NCI-H2227 treated with DMSO at 0.1 percent for 48 hours (cell line): ENCODE measurements at places on chromosomes 2 and 18.
A peak's percentile ranks its signal among the peaks of the same experiment; 100 is the strongest.

GRCh38 chr2:46393865-46394264 is 85.5 kb upstream of the TMEM247 start:
- DNase-seq = no peak

DNA sequence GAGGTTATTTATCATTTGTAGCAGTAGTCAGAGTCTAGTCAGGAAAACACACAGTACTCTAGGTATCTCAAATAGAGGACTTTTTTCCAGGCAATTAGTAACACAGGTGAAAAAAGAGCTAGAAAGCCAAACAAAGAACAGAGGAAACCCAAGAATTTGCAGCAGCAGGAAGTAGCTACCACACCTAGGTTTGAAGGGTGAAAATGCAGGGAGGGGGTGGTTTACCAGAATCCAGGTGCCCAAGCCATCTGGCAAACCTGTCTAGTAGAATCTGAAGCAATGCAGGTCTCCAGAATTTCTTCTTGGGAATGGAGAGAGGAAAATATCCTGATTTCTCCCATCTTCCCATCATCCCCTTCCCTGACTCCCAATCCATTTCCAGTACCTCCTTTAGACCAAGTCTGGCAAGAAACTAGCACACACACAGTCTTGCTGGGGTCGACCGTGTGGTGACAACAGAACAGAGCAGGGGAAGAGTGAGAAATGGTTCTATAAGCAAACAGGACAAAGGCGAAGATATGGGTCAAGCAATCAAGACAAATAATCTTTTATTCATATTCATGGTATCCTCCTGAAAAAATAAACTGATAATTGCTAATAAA is 231.9 kb upstream of the MMADHC start:
- no peak for DNase-seq

DNA sequence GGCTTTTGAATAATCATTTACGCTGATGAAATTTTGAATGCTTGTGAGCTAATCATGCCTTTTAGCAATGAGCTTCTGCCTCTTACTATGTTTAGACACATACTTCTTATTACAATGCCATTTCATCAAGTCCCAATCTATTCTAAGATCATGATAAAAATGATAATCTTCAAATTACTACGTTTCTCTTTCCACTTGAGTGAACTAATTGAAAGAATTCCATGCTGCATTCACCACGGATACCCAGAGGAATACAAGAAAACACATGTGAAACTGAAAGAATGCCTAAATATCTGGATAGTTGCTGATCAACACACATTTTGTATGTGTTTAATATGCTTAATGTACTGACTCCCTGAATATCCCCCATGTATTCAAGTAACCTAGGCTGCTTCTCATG is 62.3 kb downstream of the LRRTM4 start:
- no peak for DNase-seq

- no peak for DNase-seq
These were observed 122.6 kb upstream of the NOSTRIN start for GRCh38 chr2:168679741-168680310.

- DNase-seq = no peak
These were observed 137.7 kb upstream of the PXDN start for GRCh38 chr2:1881998-1882397.

DNA sequence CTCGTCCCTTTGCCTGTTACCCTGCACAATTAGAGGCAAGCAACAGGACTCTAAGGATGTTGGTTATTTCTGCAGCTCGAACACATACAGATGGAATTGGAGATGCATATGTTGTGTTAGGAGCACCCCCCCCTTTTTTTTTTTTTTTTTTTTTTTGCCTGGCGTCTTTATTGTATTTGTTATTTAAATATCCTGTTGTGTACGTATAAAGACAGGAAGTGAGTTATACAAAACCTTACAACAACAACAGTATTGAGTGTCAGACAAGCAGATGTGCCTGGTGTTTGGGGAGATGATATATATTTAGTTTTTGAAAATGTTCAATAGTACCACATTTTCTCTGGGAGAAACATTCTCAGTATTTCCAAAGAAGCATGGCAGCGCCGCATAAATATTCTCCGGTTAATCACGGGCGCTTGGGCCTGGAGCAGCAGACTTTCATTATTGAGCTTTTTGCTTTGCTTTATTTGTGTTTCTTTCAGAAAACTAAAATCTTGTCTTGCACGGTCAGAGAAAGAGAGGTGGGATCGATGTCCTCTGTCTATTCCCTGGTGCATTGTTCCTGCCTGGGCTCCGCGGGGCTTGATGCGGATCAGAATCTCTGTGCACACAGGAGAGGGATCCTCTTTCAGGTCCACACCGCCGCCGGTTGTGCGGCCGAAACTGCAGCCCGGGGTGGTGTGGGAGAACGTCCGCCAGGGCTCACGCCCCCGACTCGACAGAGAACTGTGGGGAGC is 23.2 kb upstream of the ZNF516 start:
- DNase-seq = peak; percentile 90

GRCh38 chr2:33494155-33494779 is 17.8 kb downstream of the RASGRP3 start:
- no peak for DNase-seq

DNA sequence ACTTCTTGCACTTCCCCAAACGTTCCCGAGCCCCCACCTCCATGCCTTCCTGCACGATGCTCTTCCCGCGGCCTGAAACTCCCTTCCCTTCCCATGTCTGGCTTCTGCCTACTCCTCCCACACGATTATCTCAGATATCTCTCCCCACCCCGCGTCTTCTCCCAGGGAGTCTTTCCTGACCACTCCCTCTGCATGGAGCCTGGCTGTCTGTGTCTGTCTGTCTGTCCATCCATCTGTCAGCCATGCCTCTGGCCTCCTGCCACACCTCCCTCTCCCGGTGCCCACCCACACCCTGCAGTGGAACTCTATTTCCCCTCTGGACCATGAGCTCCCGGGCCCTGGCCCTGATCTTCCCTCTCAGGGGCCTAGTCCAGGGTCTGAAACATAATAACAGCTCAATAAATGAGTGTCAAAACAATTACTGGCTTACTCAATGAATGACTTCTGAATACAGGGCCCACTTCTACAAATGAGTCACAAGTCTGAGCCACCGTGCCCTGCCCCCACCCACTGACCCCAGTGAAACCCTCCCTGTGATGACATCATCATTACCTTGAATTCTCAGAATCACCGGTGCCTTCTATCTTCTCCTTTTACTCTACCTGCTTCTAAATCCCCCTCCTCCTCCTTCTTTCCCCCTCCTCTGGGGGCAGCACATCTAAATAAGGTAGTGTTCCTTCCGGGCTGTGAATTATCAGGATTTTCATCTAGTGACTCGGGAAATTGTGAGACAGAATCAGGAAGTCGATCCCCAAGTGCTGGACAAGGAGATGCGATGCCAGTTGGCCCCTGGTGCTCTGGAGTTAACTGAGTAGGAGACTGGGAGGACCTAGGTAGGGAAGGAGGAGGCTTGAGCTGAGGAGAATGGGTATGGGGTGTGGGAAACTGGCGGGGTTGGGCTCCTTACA is 46.1 kb upstream of the PLB1 start:
- no peak for DNase-seq

- DNase-seq = no peak
These were observed 284.6 kb downstream of the SP3 start for GRCh38 chr2:173680574-173680973.

GRCh38 chr2:234444893-234445292 is 52.0 kb downstream of the ARL4C start:
- DNase-seq = no peak

DNA sequence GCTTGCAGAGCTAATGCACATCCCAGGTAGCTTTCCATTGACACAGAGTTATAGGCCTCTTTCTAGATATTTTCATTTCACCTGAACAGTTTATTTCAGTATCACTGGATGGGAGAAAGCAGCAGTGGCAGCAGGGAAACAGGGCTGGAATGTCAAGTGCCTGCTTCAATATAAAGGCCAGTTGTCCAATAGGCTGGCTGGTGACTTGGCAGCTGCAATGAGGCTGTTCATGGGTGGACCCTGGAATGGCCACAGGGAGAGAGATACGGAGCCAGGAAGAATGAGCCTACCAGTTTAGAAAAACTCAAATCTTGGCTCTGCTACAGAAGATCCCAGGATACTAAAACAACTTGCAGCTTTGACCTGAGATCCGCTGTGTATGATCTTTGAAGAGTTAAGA is 185.0 kb downstream of the BCL11A start:
- no peak for DNase-seq

GRCh38 chr18:59823596-59824195 is 76.1 kb upstream of the PMAIP1 start:
- peak; percentile 82 for DNase-seq

DNA sequence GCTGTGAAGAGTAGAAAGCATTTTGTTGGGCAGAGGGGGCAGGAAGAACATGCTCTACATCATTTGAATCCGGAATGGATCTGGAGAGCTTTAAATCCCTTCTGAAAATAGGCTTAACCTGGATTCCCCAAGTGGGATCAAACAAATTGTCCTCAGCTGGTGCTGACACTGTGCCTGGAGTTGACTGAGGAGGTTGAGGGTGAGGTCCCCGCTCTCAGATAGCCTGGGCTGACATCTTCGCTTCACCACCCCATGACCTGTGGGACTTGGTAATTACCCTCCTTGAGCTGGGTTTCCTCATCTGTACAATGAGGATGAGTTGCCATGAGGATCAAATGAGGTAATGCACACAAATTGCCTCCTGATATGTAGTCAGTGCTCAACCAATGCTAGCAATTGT is 117.8 kb upstream of the SMAD2 start:
- DNase-seq = no peak

- DNase-seq = no peak
These were observed 85.4 kb downstream of the ITGB1BP1 start for GRCh38 chr2:9337901-9338300.

GRCh38 chr18:77671456-77672167 is 422.0 kb downstream of the GALR1 start:
- no peak for DNase-seq

DNA sequence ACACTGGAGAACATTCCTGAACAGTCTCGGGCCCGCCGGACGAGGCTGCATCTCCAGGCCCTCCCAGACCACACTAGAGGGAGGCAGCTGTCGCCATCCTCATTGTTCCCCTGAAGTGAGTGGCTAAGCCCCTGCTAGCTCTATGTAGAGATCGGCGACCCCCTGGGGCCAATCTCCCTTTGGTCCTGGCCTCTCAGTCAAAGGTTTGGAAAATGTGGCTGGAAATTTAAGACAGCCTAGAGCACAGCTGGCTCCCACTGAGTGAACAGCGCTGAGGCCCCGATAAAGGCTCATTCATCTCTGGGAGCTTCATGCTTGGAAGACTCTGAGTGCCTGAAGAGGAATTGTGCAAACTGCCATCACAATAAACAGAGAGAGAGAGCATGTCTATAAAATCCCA is 360.3 kb downstream of the CLIP4 start:
- DNase-seq = no peak

GRCh38 chr2:127162261-127163089 is 55.5 kb upstream of the BIN1 start:
- no peak for DNase-seq

DNA sequence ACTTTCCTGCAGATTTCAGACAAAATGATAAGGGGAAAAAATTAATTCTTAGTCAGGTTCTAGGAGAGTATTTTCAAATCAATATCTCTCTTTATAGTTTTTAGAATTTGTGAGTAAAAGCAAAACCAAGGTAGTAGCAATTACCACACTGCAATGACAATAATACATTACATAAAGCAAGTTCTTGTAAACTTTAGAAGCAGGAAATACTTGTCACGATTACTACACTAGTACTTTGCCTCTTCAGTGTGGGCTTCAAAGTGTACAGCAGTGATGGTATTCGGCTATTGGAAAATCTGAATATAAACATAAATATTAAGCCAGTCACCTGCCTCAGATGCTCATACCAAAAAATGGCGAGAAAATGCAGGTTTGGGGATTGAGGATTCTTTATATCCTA is 81.0 kb downstream of the ALPK2 start:
- DNase-seq = no peak

GRCh38 chr2:235864733-235865515 is 303.3 kb downstream of the GBX2 start:
- DNase-seq = peak; percentile 92

GRCh38 chr2:219401606-219402005 is 13.9 kb upstream of the DNPEP start:
- no peak for DNase-seq

DNA sequence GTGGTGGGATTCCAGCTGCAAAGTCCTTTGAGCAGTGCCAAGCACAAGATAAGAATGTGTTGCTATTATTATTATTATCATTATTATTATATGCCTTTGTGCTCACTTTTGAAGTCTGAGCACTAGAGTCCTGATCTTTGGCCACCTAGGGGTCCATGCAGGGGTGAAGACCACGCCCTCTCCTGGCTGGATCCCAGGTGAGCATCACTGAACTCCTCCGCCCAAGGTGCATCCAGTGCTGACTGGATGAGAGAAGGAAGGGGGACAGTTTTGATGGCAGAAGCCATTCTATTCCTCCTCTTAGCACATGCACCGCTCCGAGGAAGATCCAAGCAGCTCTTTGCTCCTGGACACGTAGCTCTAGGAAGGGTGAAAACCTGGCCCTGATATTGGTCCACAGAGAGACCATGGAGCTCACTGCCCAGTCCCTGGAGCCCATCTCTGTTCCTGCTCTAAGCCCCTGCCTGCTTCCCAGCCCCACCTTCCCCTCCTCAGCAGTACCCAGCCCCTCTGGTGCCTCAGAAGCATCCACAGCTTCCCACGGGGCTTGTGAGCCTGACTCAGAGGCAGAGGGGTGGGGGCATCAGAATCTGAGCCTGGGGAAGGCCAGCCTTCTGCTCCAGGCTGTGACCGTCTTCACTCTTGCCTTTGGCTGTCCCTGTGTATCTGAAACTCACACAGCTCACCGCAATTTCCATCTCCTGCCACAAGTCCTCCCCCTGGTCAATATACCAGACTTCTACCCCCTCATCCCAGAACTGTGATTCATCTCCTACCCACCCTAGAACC is 45.4 kb downstream of the MCFD2 start:
- no peak for DNase-seq
